ENCODE measurements at places on chromosomes 12 and 14.

DNA sequence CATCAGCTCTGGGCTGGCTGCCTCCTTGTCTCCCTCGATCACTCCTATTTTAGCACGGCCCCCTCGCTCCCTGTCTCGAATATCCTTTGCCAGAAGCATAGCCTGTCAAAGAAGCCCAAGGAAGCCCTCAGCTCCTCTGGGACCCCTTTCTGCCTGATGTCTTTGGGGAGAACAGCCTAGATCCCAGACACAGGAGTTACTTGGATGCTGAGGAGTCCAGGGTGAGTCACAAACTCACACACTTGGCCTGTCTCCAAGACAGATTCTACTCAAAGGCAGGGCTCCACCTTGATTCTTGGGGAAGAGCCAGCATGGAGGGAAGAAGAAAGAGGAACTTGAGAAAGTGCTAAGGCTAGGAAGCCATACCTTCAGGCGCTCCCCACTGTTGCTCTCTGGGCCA is 8.1 kb downstream of the AVIL start:
- DNase-seq, result no peak

GRCh38 chr14:69114763-69115162 is 38.2 kb downstream of the DCAF5 start:
- DNase-seq, result no peak

GRCh38 chr14:51897791-51898355 is 37.5 kb downstream of the GNG2 start:
- DNase-seq, result no peak

- no peak for DNase-seq
These were observed 37.9 kb downstream of the ISCA2 start for GRCh38 chr14:74531467-74531866.

- DNase-seq, result no peak
These were observed 60.0 kb downstream of the CFAP54 start for GRCh38 chr12:96549341-96549740.

- DNase-seq, result no peak
These were observed 1187.3 kb upstream of the SEL1L start for GRCh38 chr14:82720946-82721345.

- DNase-seq, result no peak
These were observed 913.1 kb upstream of the FBXO33 start for GRCh38 chr14:40345334-40345733.

DNA sequence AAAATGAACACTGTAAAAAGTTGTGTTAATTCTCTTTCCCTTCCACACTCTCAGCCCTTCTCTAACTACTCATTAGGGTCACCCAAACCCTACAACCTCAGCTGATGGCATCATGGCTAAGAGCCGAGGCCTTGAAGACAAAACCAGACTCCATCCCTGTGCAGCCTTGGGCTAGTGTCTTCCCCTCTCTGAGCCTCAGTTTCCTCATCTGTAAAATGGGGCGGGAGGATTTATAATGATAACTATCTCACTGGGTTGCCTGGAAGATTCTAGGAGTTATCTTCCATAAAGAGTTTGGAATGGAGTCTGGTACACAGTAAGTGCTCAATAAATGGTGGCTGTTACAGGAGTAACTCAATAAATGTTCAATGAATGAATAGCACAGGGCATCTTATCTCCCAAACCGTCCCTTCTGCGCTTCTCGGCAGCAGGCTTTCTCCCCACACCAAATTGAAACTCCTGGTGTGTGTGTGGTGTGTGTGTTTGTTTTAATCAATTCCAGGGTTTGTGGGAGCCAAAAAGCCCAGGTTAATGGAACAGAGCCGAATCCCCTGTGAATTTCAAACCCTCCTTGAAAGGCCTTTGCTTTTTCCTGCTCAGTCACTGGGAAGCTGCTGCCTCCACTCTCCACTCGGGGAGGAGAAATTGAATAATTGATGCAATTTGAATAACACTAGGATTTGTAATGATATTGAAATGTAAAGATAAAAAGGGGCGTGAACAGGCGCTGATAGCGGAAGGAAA is 61.2 kb upstream of the FAM222A start:
- DNase-seq, result no peak

GRCh38 chr12:57745485-57745881 is 644 bp downstream of the TSPAN31 start:
- no peak for DNase-seq

- DNase-seq, result peak; percentile 41
These were observed 215.7 kb upstream of the CRY1 start for GRCh38 chr12:107309020-107309419.

DNA sequence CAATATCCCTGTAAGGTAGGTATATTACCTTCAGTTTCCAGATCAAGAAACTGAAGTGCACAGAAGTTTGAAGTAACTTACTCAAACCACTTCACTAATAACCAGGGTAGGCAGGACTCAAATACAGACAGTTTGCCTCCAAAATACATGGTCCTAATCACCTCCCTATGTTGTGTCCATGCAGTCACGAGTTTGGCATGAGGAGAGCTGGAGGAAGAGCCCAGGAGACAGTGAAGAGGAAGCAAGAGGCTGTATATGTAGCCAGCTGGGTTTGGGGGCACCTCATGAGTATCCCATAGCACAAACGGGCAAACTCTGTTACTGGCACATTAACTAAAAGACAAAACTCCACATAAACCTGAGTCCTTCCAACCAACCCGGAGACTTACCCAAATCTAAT is 79.2 kb downstream of the DUSP16 start:
- no peak for DNase-seq

GRCh38 chr12:132116709-132117557 is 27.2 kb downstream of the DDX51 start:
- no peak for DNase-seq

- no peak for DNase-seq
These were observed 6.7 kb upstream of the SLC15A4 start for GRCh38 chr12:128830505-128830893.

DNA sequence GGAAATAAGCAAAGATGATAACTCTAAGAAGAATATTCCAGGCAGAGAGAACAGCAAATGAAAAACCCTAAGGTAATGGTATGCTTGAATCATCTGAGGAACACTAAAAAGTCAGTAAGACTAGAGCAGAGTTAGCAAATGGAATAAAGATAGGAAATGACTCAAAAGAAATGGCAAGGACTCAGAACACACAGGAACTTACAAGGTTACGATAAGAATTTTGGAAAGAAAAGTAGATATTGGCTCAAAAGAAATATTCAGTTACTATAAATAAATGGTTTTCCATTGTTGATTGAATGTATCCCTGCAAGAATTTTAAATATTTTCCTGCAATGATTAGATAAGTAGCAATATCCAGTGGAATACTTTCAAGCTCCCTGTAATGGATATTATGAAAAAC is 705.8 kb downstream of the C12orf50 start:
- DNase-seq, result no peak

- no peak for DNase-seq
These were observed 29.0 kb upstream of the SMOC1 start for GRCh38 chr14:69850086-69850735.

DNA sequence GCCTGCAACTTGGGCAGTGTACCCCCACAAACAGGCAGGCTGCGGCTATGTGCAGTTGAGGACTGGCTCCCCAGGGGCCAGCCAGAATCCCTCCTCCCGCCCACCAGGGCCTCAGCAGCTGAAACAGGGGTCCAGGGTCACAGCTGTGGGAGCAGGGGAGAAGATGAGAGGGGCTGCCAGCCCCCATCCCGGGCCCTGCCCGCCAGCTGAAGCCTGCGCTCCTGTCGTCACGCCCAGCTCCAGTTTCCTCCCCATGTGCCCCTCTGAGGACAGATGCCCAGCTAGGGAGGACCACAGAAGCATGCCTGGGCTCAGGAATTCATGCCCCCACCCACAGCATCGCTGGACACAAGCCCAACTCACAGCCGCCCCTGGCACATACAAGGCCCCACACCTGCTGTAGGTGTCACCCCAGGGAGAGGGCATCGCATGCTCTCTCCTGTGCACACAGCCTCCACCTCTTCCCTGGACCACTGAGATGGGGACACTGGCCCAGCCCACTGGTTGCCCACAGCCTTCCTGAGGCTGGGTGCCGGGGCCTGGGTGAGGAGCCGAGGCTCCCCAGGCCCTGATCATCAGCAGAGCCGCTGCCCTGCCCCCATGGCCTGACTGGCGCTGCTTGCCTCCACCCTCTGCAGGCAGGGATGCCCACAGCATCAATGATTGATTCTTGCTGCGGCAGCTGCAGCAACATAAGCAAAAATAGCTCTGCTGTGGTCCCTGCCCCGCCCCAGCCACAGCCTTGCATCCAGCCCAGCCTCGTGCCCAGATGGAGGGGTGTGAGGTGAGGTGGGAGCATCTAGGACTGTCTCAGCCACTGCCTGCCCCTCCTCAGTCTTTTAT is 3.7 kb upstream of the CLBA1 start:
- DNase-seq, result no peak

GRCh38 chr14:99380402-99380801 is 100.3 kb downstream of the SETD3 start:
- DNase-seq, result no peak

DNA sequence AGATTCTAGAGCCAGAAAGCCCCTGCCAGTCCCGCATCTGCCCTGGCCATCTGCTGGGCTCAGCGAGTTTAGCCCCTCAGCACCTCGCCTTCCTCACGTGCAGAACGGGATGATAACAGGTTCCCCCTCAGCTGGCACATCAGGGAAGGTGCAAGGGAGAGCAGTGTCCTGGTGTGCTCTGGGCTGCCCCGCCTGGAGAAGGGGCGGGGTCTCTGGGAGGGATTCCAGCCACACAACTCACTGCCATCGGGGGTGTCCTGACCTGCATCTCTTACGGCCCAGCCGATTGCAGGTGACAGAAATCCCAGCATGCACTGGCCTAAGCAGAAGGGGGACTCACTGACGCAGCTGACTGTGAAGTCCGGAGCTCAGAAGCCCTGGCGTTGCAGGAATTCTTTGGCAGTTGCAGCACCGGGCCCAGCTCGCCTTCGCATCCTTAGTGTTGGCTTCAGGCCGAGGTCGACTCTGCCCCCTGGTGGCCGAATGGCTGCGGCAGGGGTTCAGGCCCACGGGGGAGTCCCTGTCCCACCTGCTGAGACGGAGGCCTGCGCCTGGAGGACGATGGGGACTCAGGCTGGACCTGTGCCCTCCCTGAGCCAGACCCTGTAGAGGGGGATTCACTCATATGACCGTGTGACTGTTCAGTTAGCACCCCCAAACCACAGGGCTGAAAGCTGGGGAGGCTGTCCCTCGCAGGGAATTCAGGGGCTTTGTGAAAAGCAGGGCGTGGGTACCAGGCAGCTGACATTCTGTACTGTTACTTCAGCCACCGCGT is 178.6 kb downstream of the ADGRD1 start:
- DNase-seq, result peak; percentile 67

DNA sequence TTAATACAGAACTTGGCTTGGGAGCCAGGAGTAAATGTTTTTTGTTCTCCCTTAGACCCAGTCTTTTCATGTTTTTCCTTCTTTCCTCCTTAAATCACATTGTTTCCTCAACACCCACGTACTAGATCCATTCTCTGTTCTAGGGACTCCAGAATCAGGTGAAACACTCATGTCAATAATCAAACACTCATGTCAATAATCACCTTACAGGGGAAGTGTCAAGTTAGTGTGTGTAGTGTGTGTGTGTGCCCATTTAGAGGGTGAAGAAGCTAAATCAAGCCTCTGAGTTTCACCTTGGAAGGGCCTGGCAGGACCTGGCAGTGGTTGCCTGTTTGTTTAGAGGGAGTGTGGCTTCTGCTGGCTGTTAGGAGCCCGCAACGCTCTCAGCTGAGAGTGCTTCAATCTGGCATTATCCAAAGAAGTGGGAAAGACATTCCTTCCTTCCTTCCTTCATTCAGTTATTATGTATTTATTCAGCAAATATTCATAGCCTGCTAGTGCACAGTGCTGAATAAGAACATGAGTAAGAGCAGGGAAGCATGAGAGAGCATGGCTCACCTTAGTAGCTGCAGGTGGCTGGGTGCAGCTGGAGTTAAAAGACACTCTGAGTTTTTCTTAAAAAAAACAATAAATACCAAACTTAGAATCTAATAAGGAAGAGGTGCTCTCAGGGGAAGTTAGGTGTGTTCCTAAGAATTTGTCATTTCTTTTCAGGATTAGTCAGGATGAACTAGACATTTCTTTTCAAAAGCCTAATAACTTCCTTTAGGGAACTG is 17.6 kb upstream of the EID3 start:
- DNase-seq, result no peak

- DNase-seq, result no peak
These were observed 103.3 kb downstream of the ADCK1 start for GRCh38 chr14:77903221-77903620.

DNA sequence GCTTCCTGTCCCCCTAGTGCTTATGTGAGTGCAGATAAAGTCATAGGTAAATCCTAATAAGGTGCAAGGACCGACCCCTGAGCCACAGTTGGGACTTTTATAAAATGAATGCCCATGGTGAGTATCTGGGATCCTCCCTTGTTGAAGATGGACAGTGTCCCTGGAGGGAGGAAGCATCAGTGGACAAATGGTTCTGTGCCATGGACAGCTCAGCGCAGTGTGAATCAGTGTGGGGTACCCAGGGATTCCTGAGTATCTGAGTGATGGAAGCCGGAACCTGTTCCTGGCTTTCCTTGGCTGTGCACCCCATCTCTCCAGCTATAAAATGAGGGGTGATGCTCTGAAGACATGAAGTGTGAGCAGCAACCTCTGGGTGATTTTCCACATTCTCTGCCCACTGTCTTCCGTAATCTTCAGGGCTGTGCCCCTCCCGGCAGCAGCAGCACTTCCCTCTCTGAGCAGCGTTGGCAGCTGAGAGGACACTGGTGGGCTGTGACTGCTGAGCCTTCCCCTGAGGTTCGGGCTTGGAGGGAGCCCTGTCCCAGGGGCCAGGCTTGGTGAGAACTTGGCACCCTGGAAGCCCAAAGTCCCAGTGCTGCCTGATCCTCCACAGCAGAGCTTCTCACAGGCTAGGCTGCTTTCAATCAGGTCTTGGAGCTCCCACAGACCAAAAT is 25.0 kb downstream of the VCPKMT start:
- no peak for DNase-seq

DNA sequence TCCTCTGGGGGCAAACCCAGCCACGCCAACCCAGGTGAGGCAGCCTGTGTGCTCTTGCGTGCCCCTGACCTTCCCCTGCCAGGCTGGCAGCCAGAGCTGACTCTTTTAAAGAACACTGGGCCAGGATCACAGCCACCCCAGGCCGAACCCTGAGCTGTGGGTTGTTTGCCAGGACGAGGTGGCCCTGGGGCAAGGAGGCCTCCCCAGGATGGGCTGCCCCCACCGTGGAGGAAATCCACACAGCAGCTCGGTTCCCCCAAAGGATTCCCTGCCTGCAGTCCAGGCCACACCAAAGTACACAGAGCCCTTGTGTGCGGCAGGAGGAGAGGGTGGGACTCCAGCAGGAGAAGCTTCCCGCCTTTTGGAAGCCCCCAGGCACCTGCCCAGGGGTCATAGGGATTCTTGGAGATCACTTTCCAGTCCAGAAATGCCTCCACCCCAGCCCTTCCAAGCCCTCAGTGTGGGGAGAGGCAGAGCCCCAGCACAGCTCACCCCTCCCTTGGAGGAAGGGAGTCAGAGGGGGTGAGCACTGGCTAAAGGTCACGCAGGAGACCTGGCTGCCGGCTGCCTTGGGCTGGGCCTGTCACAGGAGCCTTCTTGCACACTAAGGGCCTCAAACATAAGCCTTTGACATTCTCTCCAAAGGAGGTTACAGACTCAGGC is 115.6 kb downstream of the CALM1 start:
- DNase-seq, result no peak

GRCh38 chr12:2151391-2151790 is 98.6 kb downstream of the CACNA1C start:
- no peak for DNase-seq

GRCh38 chr14:24399999-24400718 is 1.4 kb downstream of the NYNRIN start:
- DNase-seq, result no peak

GRCh38 chr12:62190689-62191490 is 69.3 kb upstream of the USP15 start:
- DNase-seq, result no peak

GRCh38 chr12:12626471-12626870 is 14.8 kb downstream of the CREBL2 start:
- DNase-seq, result no peak

GRCh38 chr14:78721756-78722480 is 551.7 kb downstream of the NRXN3 start:
- no peak for DNase-seq
